ENCODE measurements at places on chromosomes 1 and 21. TPM values are rescaled to one million over a fixed set of nuclear protein-coding genes. Genes with fewer than 3 reads are reported as not detected.

The RC3H1 gene
- total RNA-seq, result 22.4 TPM

The IL24 gene
- not detected for total RNA-seq

The SAMSN1 gene
- not detected for total RNA-seq

The FMOD gene
- 48.1 TPM for total RNA-seq

The TAS1R1 gene
- not detected for total RNA-seq

The BCAN gene
- total RNA-seq, result not detected

The GPR61 gene
- 0.59 TPM for total RNA-seq

Data from smooth muscle cell of the umbilical artery (primary cell).